ENCODE measurements at places on chromosomes 1 and 21.

GRCh38 chr1:23198373-23198772 lies 18.9 kb downstream of the HTR1D start:
- peak; percentile 94 for DNase-seq

DNA sequence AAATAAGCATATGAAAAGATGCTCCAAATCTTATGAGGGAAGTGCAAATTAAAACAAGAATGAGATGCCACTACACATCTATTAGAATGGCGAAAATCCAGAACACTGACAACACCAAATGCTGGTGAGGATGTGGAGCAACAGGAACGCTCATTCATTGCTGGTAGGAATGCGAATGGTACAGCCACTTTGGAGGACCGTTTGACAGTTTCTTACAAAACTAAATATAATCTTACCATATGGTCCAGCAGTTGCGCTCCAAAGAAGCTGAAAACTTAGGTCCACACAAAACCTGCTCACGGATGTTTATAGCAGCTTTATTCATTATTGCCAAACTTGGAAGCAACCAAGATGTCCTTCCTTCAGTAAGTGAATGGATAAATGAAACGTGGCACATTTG lies 50.3 kb downstream of the POFUT2 start:
- no peak for DNase-seq

DNA sequence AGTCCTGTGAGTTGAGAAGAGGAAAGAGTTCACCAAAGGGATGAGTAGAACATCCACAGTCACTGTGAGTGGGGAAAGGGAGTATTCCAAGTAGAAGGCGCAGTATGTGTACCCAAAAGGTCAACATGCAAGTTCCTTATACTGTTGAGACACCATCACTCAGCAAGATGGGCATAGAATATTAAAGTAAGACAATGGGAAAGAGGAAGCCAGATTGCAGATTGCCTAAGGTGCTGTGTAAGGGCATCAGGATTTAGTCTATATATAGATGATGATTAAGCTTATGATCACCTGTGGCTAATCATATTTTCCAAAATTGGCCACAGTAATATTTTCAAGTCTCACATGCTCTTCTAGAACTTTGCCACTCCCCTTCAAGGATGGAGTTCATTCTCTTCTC lies 120.1 kb upstream of the CAMK1G start:
- DNase-seq: no peak

- no peak for DNase-seq
Measured at GRCh38 chr1:162992945-162993344, 76.2 kb upstream of the RGS4 start.

DNA sequence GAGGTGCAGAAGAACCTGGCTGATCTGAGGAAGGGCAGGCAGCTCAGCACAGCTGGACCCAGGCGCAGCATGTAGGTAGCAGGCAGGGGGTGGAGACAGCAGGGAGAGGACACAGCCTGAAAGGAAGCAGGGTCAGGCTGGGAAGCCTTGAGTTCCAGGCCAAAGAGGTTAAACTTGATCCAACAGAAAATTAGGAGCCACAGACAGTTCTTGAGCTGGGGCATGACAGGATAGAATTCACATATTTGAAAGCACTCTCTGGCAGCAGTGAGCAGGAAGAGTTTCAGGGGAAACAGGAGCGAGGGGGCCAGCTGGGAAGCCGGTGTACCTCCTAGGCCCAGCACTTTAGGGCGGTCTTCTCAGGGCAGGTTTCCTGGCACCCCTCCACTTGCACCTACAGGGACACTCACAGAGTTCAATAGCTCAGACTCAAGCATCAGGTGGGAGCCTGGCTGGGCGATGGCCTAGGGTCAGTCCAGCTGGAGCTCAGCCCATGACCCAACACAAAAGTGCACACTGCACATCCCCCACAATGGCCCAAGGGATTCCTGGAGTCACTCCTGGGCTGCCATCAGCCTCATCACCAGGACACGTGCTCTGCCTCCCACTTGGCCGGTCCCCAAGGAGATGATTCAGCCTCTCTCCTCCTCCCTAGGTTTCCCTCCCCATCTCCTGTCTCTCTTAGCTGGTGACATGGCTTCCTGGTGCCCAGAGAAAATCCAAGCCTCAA lies 22.7 kb downstream of the MATN1 start:
- peak; percentile 72 for DNase-seq

Measured in astrocyte of the hippocampus (primary cell).